ENCODE measurements at places on chromosomes 3 and 15.
A peak's percentile ranks its signal among the peaks of the same experiment; 100 is the strongest.

DNA sequence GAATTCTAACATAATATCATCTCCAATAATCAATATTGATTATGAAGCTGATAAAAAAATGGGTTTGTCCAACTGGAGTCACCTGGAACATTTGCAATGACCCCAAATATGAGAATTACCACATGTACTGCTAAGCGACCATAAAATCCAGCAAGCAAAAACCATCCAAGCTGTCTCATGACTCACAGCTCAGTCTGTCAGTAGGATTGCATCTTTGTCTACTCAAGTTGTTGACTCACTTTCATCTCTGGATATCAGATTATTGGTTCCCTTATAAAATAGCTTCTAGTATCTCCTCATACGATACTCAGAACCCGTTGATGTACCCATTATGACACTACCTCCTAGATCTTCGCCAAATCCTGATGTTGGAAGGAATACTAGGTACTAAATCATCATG, 209.8 kb upstream of the ATP11B start:
- DNase-seq, result no peak

- no peak for DNase-seq
Observed at GRCh38 chr3:2029559-2029958, 69.1 kb upstream of the CNTN4 start.

- no peak for DNase-seq
Observed at GRCh38 chr3:22856811-22857210, 346.3 kb upstream of the UBE2E2 start.

DNA sequence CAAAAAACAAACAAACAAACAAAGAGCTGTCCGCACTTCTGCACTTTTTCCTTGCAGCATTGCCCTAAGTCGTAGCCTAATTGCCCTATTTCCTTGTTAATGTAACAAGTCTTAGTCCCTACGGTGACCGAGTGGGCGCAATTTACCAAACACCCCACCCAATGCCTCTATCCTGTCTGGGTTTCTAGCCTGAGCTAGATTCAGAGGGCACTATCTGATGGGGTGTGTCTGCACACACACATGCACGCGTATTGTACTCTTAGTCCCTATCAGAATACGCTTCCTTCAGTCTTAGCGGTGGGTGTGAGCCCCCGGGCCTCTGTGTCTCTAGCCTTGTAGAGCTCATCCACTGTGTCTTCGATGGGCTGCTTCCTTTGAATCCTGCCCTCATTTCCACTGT, 125.9 kb upstream of the DLG1 start:
- DNase-seq, result no peak

- DNase-seq, result no peak
Observed at GRCh38 chr15:65062061-65062460, 5.7 kb downstream of the RASL12 start.

DNA sequence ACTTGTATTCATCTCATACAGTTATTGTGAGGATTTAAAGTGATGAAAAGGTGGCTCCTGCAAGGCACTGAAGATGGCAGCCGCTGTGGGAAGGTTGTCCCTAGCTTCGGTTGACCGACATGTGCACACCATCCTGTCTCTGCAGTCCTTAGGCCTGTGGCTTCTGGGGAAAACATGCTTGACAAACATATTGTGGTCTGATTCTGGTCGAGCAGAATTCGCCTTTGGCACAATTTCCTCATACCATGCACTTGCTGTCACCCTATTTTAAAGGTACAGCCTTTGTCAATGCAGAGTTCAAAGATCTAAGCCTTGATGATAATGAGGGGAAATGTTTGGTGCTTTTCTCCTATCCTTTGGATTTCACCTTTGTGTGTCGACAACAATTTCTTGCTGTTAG, 50.9 kb downstream of the PRICKLE2 start:
- no peak for DNase-seq

GRCh38 chr3:134576426-134576825, 74.4 kb downstream of the KY start:
- no peak for DNase-seq

- no peak for DNase-seq
Observed at GRCh38 chr15:96273317-96274086, 57.0 kb upstream of the NR2F2 start.

DNA sequence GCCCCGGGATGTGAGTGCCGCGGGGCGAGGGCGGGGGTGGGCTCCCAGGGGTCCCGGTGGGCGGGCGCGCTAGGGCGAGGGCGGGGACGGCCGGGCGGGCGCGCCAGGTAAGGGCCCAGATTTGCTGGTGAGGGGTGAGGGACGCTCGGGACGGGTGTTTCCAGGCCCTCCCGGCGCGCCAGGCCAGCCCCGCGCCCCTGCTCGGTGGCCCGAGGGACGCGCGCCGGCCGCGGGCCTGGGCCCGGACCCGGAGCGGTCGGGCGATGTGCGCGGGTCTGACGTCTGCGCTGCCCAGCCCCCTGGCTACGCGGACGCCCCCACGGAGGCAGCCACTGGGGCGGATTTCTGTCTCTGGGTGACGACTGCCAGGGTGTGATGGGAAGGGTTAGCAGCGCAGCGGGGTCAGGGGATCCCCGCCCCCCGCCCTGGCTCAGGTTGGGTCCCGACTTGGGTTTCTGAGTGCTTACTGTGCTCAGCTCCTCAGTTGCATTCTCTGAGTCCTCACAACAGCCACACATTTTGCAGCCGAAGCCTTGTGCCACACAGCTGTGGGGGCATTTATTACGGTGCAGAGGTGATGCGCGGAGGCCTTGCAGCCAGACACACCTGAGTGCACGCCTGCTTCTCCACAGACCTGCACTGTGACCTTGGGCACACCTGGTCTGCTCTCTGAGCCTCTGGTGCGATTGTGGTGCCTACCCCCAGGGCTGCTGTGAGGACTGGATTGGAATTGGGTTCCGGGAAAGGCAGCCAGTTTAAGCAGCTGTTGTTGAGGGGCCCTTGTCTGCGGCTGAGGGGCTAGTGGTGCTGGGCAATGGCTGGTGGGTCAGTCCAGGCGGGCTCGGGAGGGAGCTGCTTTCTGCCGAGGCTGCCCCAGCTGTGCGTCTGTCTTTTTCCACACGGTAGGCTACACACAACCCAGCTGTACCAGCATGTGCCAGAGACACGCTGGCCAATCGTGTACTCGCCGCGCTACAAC, 523 bp downstream of the HDAC11 start:
- DNase-seq, result no peak

DNA sequence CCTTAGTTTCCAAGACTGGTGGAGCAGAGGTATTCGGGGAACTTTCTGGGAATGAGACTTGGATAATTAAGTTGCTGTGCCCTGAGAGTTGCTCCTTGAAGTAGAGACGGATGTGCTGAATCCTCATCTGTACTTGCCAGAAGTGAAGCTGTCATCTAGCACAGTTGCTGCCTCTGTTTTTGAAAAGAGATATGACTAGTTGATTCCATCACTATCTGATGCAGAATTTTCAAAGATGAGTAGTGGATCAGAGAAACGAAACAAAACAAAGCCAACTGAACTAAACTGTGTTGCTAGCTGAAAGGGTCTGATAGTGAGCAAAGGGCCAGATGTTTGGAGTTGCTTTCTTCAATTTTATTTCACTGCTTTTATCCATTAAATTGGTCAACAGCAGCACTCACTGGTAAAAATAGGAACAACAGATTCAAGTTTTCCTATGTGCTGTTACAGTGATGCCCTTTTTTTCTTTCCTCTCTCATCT, 52.7 kb downstream of the MITF start:
- no peak for DNase-seq

GRCh38 chr3:64548200-64548889, 139.5 kb downstream of the ADAMTS9 start:
- no peak for DNase-seq

DNA sequence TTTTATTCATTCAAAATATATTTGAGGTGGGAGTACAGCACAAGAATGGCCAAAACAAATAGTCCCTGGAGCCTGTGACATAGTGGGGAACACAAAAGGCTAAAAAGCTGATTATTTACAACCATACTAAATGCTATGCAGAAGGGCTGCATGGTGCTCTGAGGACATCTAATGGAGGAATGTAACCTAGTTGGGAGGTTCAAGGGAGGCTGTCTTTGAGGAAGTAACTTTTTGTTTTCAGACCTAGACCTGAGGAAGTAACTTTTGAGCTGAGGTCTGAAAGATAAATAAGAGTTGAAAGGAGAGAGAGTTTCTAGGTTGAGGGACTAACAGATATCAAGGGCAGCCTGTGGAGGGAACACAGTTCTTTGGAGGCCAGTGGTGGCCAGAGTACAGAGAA, 34.8 kb upstream of the RASA2 start:
- peak; percentile 17 for DNase-seq

GRCh38 chr3:44584646-44585501, at the start of gene ZNF660:
Gene ZNF660 (plus strand): TSS chr3:44584964. CDS start chr3:44594194, 9,230 bp downstream.
- DNase-seq, result peak; percentile 34

- DNase-seq, result no peak
Observed at GRCh38 chr3:128619146-128619890, 31.3 kb downstream of the RPN1 start.

- DNase-seq, result no peak
Observed at GRCh38 chr3:168914662-168915061, 748.9 kb downstream of the MECOM start.

DNA sequence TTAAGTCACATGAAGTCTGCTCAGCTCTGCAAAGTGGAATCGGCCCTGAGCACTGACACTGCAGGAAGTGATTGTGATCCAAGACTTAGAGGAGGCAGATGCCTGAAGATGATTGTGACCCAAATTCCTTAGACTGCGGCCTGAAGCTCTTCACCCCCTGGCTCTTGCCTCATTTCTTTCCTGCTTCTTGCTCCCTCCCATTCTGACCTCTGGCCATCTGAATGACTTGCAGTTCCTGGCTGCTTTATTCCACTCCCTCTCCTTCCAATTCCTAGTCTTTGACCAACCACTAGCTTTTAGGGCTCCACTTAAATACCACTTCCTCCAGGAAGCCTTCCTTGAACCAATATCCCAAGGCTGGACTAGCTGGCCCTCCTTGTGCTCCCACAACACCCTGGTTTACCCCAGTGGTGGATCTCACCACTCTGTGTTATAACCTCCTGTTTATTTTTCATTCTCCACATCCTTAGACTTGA, 9.9 kb upstream of the EPB42 start:
- DNase-seq, result no peak

DNA sequence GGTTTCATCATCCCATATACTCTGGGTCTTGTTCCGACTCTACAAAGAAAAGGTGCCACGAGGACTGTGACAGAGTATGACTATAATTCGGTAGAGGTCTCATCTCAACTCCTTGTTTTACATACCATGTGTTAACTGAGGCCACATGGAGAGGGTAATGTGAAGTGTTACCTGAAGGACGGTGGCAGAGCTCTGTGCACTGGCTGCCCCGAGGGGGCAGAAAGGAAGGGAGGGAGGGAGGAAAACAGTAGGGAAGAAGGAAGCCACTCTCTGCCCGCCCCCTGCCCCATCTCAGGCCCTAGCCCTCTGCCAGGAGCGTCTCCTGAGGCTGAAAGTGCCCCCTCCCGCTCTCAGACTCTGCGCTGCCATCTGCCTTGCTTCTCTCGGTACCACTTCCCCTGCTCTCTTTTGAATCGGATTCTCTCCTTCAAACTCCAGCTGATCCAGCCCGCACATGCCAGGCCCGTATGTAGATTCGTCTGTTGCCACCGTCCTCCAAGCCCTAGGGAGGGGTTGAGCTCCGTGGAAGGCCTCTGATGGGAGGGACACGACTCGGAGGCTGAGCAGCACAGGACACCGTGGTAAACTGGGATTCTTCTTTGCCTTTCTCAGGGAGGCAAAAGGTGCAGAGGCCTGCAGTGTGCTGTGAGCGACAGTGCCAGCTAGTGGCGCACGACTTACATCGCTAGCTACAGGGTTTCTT, 70.5 kb upstream of the ATP10A start:
- DNase-seq, result no peak

DNA sequence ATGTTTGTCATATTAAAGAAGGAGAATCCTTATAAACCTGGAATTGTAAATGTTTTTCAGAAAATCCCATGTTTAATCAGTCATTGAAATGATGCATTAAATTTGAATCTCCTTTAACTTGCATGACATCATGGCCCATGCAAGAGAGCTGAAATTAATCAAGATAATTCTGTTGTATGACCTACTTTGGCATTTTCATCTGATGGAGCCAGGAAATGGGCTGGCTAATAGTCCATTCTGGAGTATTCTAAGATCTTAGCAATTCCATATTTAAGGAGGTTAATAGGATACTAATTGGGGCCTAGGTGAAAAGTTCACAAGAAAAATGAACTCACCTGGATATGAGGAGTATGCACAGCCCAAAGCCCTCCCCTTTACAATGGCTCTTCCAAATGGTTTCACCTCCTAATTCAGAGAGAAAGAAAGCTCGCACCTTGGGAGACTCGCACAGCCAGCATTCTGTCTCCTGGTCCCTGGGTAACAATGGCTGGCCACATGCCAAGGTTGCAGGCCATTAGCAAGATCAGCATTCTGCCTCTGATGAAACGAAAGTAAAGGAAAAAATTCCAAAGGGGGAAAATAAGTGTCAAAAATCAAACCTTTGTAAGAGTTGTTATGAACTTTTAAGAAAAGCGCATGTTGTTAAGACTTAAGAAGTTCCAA, 786.4 kb downstream of the MCTP2 start:
- no peak for DNase-seq

DNA sequence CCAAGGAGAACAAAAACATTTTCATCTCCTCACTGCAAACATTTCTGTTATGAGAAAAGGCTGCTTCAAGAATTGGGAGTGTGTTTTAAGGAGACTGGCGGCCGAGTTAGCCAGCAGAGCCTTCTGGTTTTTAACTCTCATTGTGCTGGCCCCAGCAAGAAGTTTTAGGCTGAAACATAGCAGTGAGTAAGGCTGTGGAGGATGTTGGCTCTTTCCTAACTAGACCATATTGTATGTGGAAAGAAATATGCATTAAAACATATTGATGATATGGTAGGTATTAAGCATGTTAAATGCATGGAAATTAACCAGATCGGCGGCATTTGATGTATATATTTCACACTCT, 90.7 kb downstream of the TIGIT start:
- DNase-seq, result no peak

DNA sequence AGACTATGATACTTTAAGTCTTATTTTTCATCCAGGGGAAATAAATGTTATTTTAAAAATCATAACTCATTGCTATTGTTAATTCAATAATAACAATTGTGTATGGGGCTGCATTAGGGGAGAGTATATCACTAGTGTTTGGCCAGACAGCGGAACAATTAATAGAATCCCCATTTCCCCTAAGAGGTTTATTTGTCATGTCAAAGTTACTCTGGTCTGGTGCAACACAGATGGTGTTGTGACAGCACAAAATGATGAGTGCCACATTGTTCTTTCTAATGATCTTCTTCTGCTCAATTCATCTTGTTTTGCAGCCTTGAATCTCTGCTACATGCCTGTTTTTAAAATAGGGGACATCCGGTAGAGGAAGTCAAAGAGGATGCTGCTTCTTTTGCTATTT, 351.6 kb downstream of the NSUN3 start:
- no peak for DNase-seq

- no peak for DNase-seq
Observed at GRCh38 chr3:155270485-155271342, 22.8 kb downstream of the STRIT1 start.

GRCh38 chr3:137105277-137105977, 147.6 kb downstream of the IL20RB start:
- peak; percentile 71 for DNase-seq

GRCh38 chr3:93910097-93910496, 63.6 kb downstream of the PROS1 start:
- DNase-seq, result no peak

All from NCI-H2107 (cell line).